ENCODE measurements at places on chromosomes 2 and 18.

- DNase-seq = no peak
These were observed 475.6 kb upstream of the CWC22 start for GRCh38 chr2:180482696-180483095.

DNA sequence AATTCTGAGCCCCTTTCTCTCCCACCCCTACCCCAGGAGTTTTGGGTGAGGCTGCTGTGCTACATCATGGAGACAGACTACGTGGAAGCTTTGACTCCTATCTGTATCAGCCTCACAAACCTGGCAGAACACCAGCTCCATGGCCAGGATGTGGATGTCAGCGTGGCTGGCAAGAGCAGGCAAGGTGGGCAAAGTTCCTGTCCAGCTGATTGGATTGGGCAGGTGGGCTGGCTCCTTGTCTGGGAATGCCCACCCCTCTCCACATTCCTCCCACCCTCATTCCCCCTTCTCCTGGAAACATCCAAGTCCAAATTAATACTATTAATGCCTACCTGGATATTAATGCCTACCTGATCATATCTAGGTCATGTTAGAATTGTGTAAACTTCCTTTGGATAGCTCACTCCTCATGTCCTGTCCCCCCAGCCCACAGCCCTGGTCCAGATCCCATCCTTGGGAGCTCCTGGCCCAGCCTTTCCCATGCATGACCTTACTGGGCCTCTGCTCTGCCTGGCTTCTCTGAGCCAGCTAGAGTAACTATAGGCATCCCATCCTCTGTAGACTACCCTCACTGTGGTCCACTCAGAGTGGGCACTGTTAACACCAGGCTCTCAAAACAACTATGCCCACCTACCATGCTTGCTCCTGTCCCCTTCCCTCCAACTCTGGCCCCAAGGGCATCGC lies 24.1 kb downstream of the MROH2A start:
- no peak for DNase-seq

GRCh38 chr18:57585855-57586250 lies 649 bp downstream of the FECH start:
- DNase-seq = no peak

DNA sequence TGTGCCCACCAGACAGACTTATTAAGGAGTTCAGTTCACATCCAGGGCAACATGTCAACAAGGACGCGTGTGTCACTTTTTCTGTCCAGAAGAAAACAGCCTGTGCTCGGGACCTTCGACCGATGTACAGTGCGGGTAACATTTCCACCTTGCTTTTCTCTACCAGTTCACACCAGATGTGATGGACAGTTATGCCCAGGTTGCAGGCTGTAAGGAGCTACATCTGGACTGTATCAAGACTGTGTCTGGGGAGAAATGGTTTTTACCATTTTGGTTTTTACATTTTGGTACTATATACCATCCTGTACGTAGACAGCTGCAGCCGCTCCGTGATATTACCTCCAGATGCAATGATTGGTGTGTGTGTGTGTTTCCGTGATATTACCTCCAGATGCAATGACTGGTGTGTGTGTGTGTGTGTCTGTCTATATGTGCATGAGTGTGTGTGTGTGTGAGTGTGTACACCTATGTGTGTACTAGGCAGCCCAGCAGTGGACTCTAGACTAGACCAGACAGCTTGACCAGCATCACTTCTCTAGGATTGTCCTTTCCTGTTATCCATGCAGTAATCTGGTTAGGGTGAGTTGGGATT lies 118.0 kb downstream of the COL6A3 start:
- no peak for DNase-seq

- no peak for DNase-seq
These were observed 110.9 kb downstream of the NAB1 start for GRCh38 chr2:190759749-190760213.

DNA sequence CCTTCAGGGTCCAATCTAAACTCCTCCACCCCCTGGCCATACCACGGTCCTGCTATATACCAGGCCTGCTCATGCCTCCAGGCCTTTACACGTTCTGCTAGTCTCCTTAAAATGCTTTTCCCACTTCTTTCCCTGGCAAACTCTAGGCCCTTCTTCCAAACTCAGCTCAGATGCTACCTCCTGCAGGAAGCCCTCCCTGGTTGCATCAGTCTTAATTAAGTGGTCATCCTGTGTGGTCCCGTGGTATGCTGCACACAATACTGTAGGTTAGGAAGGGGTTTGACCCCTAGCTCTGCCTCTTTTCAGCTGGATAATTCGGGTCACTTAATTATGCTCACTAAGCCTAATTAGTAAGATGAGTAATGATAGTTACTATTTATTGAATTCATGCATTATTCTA lies 85.9 kb upstream of the SP3 start:
- no peak for DNase-seq

DNA sequence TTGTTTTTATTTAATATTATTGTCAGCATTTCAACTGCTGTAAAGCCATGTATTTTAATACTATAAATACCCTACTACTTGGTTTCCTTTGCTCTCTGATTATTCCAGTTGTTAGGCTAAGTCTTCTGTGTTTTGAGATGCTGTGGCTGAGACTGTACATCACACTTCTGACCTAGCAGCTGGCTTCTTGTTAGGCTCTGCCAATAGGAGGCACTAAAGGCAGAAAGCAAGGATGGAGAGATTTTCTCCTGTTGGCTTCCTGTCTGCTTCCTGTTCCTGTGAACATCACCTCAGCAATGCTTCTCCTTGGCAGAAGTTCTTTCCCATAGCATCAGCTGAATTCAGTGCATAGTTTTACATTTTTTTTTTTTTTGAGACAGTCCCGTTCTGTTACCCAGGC lies 68.3 kb upstream of the YPEL5 start:
- DNase-seq = no peak

- DNase-seq = no peak
These were observed 119.9 kb upstream of the THUMPD2 start for GRCh38 chr2:39898934-39899333.

Data from NCI-H524 treated with DMSO at 0.1 percent for 48 hours (cell line).